Trophoblast cell (in vitro differentiated cells and primary cell): ENCODE measurements at places on chromosomes 12 and 14.

DNA sequence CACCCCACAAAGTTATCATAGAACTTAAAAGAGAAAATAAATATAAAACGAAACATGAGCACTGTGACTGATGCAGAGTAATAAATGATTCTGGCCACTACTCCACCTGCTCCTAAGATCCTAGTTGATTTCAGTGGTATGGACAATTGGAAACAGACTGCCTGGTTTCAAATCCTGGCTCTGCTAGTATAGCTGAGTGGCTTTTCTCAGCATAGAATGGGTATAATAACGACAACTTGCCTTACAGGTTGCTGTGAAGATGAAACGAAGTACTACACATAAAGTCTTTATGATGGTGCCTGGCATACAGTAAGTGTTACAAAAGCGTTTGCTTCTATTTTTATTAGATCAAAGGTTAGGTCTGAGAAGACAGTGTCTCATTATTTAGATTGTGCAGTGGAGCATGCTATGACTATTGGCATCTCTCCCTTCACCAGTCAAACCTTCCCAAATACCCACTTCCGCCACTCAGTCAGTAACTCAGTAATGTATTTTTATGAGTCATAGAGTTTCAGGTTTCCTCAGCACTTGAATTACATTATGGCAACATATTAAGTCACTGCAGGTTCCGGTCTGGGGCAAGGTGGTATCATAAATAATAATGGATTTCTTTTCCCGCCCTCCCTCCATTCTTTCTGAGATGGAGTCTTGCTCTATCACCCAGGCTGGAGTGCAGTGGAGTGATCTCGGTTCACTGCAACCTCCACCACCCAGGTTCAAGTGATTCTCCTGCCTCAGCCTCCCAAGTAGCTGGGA lies 29.7 kb upstream of the NR2C1 start:
- DNase-seq = peak; percentile 12
- no peaks in the 10 kb centered on the region for H3K27me3 ChIP-seq
- H3K36me3 ChIP-seq = peaks cover 33% of the 10 kb centered on the region
- peaks cover 3% of the 10 kb centered on the region for H3K4me1 ChIP-seq
- H3K4me3 ChIP-seq = no peak overlapping the region

GRCh38 chr12:39574785-39575497 lies 44.7 kb downstream of the ABCD2 start:
- H3K4me3 ChIP-seq = no peak overlapping the region
- no peak overlapping the region for H3K27ac ChIP-seq
- H3K4me1 ChIP-seq = no peaks in the 10 kb centered on the region
- H3K36me3 ChIP-seq = no peaks in the 10 kb centered on the region
- H3K27me3 ChIP-seq = no peaks in the 10 kb centered on the region

DNA sequence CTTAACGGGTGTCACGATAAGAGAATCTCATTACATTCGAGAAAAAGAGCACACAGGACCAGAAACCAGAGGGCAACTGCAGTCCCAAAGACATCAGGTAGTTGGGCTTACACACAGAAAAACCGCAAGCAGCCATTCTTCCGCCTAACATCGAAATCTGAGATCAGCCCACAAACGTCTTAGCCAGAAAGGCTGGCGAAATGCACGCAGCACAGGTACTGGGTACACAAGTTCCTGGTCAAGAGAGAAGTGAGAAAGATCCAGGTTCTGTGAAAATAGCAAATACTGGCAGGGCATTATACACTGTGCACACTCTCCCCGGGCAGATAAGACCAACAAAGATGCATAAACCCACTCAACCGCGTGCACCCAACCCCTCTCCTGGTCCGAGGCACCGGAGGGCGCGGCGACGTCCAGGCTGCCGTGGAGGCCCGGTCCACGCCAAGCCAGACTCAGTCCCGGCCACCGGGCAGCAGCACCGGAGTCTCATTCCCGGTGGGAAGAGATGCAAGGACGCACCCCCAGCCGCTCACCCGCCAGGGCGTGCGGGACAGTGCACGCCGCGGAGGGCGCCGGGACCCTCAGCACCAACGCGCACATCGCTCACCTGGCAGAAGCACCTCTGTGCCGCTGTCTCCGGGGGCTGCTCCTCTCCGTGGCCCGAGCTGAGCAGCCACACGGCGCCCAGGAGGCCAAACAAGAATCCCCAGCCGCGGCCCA lies 437 bp downstream of the ERO1A start:
- peak overlapping the region; percentile 93 for H3K4me3 ChIP-seq
- H3K4me1 ChIP-seq = no peaks in the 10 kb centered on the region
- DNase-seq = peak; percentile 25
- no peaks in the 10 kb centered on the region for H3K27me3 ChIP-seq

- H3K4me1 ChIP-seq = peaks cover 3% of the 10 kb centered on the region
- H3K4me3 ChIP-seq = no peak overlapping the region
Measured at GRCh38 chr12:2652401-2653081, 142.2 kb upstream of the FKBP4 start.

GRCh38 chr14:24327303-24327702 lies 7.6 kb downstream of the ADCY4 start:
- H3K36me3 ChIP-seq = no peaks in the 10 kb centered on the region
- no peaks in the 10 kb centered on the region for H3K27me3 ChIP-seq
- no peak overlapping the region for H3K27ac ChIP-seq
- no peak overlapping the region for H3K4me3 ChIP-seq
- peaks cover 3% of the 10 kb centered on the region for H3K4me1 ChIP-seq
- no peak for DNase-seq

DNA sequence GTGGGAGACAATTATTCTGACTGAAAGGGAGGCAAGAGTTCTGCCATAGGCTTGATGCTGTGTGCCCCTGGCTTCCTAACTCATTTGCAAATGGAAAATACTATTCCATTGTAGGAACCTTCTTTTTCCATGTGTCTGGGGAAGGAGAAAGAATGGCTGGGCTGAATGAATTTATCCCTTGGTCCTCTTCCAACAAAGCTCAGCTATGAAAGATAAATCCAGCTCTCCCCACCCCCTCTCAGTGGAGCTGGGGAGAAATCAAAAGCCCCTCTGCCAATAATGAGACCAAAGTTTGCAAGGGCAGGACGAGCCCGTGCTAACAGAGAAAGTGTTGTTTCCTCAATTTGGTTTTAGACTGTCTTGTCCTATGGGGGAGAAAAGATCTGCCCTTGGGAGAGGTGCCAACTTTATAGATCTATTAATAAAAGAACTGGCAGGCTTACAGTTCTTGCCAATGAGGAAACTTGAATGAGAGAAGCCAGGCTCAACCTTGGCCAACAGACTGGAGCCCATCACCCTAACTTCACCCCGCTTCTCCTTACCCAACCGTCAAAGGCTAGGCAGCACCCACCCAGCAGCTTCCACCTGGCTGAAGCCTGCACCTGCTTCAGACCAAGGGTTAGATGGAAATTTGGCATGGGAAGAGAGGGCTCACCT lies 8.9 kb upstream of the TCL1B start:
- no peaks in the 10 kb centered on the region for H3K36me3 ChIP-seq
- H3K4me1 ChIP-seq = no peaks in the 10 kb centered on the region
- H3K27ac ChIP-seq = no peak overlapping the region
- no peaks in the 10 kb centered on the region for H3K27me3 ChIP-seq

DNA sequence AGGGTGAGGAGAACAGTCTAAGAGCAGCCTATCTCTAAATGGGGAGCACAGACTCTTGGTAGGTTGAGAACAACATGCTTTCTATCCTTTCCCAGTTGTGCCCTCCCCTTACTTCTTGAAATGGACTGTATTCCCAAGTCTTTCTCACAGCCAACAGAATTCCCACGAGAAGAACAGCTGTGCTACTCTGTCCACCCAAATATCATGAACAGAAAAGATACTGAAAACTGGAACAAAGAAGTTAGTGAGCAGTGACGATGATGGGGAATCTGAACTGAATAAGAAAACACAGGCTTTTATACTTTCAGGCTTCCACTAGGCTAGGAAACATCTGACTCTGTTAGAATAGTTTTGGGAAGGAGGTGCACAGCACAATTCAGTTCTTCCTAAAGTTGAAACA lies 3.4 kb downstream of the NACA start:
- H3K27me3 ChIP-seq = no peaks in the 10 kb centered on the region
- peaks cover 26% of the 10 kb centered on the region for H3K36me3 ChIP-seq
- H3K4me1 ChIP-seq = peaks cover 14% of the 10 kb centered on the region
- DNase-seq = no peak

GRCh38 chr12:49776858-49777257 lies 35.5 kb downstream of the TMBIM6 start:
- DNase-seq = no peak
- no peak overlapping the region for H3K4me3 ChIP-seq
- H3K4me1 ChIP-seq = no peaks in the 10 kb centered on the region
- H3K36me3 ChIP-seq = no peaks in the 10 kb centered on the region
- H3K27ac ChIP-seq = no peak overlapping the region

DNA sequence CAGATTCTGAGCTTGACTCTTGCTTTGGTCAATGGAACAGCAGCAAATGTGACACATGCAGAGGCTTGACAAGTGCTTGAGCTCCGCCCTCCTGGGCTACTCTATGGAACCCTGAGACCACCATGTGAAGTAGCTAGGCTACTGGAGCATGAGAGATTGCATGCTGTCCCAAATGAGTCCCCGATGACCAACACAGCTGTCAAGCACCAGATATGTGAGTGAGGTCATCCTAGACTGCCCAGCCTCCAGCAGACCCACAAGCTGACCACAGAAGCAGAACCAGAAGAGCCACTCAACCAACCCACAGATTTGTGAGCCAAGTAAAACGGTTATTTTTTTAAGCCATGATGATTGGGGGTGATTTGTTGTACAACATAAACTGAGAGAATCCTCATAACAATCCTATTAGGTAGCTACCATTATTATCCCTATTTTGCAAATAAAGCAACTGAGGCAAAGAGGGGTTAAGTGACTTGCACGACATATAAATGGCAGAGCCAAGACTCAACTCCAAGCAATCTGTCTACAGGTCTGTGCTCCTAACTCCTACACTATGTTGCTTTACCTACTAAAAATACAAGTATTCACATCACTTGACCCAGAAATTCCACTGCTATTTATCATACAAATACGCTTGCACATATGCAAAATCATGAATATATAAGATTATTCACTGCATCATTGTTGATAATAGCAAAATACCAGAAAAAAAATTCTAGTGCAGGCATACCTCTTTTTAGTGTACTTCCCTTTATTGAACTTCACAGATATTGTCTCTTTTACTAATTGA lies 136.2 kb downstream of the NDUFA12 start:
- H3K27me3 ChIP-seq = no peaks in the 10 kb centered on the region
- DNase-seq = peak; percentile 19
- H3K4me1 ChIP-seq = peaks cover 11% of the 10 kb centered on the region
- H3K4me3 ChIP-seq = no peak overlapping the region
- no peaks in the 10 kb centered on the region for H3K36me3 ChIP-seq
- no peak overlapping the region for H3K27ac ChIP-seq

- no peaks in the 10 kb centered on the region for H3K4me1 ChIP-seq
- H3K36me3 ChIP-seq = no peaks in the 10 kb centered on the region
- no peak for DNase-seq
- no peak overlapping the region for H3K4me3 ChIP-seq
- no peak overlapping the region for H3K27ac ChIP-seq
Measured at GRCh38 chr12:51700887-51701286, 109.9 kb downstream of the SCN8A start.

DNA sequence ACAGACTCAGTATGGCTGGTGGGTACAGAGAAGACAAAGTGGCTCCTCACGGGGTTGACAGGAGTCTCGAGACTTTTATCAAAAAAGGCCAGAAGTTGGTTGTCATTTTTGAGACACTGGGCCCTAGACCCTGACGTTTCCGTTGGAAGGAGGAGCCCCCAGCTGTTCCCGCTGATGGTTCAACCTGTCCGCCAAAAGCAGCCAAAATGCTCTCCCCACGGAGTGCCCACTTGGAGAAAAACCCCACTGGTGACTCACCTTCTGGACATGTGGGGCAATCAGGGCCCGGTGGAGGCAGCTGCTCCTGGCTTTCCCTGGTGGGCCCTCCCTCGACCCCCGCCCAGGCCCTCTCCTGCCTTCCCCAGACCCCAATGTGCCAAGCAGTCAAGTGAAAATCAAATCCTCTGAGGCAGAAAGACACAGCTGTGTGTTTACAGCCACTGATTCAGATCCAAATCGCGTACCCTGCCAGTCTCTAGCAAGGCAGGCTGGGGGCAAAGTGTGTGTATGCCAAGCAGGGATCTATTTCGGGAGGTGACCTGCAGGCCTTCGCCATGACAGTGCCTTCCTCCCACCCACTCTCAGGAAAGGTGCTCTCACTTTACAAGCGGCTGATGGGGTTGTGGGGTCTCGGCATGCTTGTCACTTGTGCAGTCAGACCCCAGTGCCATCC lies 347.4 kb downstream of the DPF3 start:
- peaks cover 8% of the 10 kb centered on the region for H3K4me1 ChIP-seq
- no peak overlapping the region for H3K27ac ChIP-seq
- no peaks in the 10 kb centered on the region for H3K36me3 ChIP-seq
- no peak for DNase-seq
- no peaks in the 10 kb centered on the region for H3K27me3 ChIP-seq
- H3K4me3 ChIP-seq = no peak overlapping the region

- no peaks in the 10 kb centered on the region for H3K27me3 ChIP-seq
- H3K27ac ChIP-seq = no peak overlapping the region
- H3K4me1 ChIP-seq = no peaks in the 10 kb centered on the region
- no peaks in the 10 kb centered on the region for H3K36me3 ChIP-seq
- no peak for DNase-seq
- no peak overlapping the region for H3K4me3 ChIP-seq
Measured at GRCh38 chr14:105818712-105819005, 292.3 kb downstream of the TMEM121 start.

DNA sequence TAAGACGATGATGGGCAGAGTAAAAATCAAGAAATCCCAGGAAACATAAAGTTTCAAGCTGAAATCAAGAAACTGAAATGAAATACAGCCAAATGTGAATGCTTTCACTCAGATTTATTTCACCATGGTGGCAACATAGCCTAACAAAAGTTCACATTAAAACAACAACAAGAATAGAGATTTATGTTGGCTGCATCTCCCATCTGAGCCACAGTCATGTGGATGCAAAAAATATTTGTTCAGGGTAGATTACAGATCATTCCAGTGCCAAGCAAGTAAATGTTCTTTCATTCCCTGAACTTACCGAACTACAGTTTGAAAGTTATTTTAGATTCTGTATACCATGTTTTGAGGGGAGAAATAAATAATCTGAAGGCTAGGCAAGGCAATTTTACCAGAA lies 159.9 kb upstream of the TMTC1 start:
- no peaks in the 10 kb centered on the region for H3K4me1 ChIP-seq
- no peak overlapping the region for H3K27ac ChIP-seq
- H3K4me3 ChIP-seq = no peak overlapping the region
- no peaks in the 10 kb centered on the region for H3K36me3 ChIP-seq
- DNase-seq = no peak

DNA sequence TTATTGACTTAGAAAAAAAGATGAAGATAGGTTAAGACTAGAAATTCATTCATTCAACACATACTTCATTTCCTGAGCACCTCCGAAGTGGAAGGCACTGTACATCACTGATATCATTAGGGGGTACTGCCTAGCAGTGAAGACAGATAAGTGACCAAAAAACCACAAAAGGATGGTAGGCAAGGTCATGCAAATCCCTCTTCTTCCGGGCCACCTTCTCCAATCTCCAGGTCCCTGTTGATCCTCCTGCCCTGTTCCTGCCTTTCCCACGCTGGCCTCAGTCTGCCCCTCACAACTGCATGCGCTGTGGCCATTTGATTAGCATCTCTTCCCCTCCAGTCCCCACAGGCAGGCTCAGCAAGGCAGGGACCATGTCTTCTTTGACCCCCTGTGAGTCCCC lies 60.8 kb downstream of the SETD3 start:
- no peaks in the 10 kb centered on the region for H3K36me3 ChIP-seq
- no peak overlapping the region for H3K27ac ChIP-seq
- H3K4me3 ChIP-seq = no peak overlapping the region
- H3K27me3 ChIP-seq = no peaks in the 10 kb centered on the region

GRCh38 chr14:99589651-99590530 lies 14.1 kb downstream of the CCDC85C start:
- no peak overlapping the region for H3K4me3 ChIP-seq
- H3K36me3 ChIP-seq = no peaks in the 10 kb centered on the region
- H3K27me3 ChIP-seq = no peaks in the 10 kb centered on the region
- no peak overlapping the region for H3K27ac ChIP-seq
- peaks cover 42% of the 10 kb centered on the region for H3K4me1 ChIP-seq
